ENCODE measurements at places on chromosomes 6 and 20.

- no peak for DNase-seq
Measured at GRCh38 chr6:14804001-14804784, 441.7 kb upstream of the JARID2 start.

GRCh38 chr20:35451295-35451694, 4.1 kb upstream of the CEP250 start:
- no peak for DNase-seq

DNA sequence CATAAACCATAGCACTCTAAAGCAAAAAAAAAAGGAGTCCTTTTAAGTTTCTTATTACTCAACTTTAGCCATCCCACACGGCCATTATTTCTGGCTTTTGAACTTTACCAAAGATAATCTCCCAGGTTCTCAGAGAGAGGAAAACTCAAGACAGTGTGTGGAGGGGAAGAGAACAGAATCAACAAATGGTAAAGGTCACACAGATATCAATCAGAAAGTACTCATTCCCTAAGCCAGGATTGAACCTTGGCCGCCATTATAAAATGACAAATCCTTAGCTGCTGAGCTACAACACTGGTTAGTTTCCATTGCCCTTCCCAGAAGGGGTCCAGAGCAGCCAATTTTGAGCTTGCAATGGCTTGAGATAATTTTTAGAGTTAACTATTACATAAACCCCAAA, 10.1 kb upstream of the TRIM38 start:
- DNase-seq: no peak

- no peak for DNase-seq
Measured at GRCh38 chr20:1225263-1225782, 521 bp upstream of the RAD21L1 start.

DNA sequence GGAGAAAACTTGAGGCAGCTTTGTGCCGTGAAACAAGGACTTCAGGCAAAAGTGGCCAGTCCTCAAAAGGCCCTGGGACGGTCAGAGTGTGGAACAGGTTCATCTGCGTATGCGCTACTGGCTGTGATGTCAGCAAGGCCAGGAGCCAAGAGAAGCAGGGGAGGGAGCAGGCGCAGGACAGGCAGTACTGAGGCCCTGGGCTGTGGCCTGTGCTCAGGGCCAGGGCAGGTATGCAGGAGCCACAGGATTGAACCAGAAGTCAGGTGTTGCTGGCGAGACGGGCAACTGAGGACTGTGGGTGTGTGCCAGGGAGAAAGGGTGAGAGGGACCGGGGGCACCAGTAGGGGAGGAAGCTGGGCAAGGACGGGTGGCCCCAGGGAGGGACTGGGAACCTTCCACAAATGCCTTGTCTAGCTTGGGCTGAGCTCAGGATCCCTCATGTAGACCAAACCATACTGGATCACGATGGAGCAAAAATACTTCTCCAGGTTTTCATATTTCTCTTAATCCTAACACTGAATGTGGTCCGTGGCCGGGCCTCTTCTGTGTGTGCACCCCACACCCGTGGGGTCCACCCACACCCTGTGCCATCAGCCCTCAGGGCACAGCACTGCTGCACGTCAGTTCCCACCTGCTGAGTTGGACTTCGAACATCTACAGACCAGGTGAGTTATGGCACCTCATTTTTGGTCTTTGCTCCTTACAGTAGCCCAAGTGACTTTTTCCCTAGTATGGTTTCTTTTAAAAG, 46.9 kb downstream of the GINS1 start:
- no peak for DNase-seq

DNA sequence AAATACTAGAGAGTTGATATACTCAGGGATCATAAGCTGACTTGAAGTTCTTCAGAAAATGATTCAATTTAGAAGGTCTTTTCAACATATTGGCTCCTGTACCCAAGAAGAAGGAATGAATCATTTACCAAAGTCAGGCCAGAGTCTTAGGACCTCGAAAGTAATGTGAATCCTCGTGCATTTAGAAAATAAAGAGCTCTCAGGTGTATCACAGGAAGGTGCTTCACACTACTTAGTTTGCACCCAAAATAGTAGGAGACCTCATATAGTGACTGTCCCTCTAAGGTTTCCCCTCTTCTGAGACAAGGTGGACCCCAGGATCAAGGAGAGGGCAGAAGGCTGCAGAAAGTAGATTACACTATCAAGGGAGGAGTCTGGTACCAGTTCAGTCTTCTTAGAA, 71.8 kb downstream of the F13A1 start:
- no peak for DNase-seq

DNA sequence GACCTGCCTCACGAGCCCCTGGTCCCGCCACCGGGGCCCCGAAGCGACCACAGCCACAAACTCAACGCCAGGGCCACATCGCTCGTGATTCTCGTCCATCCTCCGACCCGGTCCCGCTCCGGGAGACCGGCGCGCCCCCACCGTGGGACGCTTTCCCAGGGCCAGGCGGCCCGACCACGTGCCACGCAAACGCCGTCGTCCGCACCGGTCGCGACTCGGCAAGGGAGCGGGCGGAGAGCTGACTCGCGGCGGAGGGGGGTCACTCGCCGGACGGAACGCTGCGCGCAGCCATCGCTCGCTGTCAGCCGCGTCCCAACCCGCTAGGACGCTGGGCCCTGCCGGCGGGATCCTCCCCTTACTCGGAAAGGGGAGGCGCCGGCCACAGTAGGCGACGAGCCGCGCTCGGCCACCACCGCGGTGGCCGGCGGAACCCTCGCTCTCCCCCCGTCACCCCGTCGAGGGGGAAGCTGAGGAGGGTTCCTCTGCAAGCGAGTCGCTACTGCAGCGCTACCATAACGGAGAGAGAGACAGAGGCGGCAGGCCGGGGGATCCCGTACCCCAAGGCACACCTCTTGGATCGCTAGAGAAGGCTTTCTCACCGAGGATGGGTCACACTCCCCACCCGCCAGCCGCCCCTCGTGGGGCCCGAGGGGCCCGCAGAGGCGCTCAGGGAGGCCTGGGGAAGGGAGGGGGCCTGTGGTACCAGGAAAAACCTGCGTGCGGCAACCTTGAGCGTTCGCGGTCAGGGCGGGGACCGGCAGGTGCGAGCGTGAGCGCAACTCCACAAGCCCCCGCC, 511.8 kb upstream of the ZNF337 start:
- peak; percentile 23 for DNase-seq

DNA sequence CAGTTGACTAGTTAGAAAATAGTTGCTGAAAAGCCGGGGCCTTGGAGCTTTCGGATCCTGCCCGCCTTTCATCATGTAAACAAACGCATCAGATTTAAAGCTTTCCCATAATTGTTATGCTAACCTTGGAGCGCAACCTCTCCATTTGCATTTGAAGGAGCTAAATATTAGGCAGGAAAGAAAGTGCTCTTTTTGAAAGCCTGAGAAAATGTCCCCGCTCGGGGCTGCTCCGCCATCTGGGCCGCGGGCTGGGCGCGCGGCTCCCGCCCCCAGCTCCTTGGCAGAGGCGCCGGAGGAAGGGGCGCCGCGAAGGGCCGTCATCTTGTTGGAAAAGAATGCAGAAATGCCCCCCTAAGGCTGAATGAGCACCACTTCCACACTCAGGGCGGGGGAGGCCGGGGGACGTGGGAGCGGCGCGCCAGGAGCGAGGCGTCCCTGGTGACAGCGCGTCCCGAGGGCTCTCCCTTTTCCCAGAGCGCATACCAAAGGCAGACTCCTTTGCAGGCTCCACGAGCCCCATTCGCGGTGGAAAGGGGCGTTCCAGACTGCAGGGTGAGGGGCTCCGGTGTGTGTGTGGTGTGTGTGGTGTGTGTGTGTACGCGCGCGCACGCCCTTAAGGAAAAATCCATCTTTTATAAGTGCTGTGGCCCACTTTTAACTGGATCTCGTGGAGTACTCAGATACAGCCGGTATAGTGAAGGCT, 145.6 kb upstream of the ID4 start:
- DNase-seq: no peak

GRCh38 chr6:107692351-107692750, 131.8 kb downstream of the SCML4 start:
- DNase-seq: no peak

DNA sequence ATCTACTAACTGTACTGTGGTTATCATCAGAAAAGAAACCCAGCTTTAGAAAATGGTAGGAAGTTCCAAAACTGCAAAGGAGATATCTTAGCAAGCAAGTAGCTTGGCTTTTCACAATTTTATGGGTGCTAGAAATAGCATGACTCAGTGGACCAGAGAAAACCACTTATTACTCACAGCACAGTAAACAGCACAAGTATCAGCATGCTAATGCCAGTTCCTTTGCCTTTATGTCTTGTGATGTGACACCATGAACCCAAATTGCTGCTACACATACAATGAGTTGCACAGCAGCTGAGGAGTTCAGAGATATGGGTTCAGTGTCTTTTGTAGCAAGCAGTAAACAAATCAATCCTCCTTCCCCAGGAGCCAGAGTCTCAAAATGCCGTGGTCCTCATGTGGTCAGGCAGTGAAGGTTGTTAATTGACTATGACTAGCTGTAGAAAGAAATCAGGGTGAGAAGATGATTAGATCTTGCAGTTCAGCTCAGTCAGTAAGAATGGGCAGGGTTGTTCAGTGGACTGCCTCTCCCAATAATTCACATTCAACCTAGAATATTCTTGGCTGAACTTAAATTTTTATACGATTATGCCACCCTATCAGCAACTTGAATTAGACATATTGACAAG, 73.3 kb downstream of the OPRM1 start:
- no peak for DNase-seq

- DNase-seq: no peak
Measured at GRCh38 chr20:6421321-6422248, 298.8 kb upstream of the FERMT1 start.

GRCh38 chr20:19557291-19557690, 200.8 kb upstream of the RIN2 start:
- DNase-seq: no peak

DNA sequence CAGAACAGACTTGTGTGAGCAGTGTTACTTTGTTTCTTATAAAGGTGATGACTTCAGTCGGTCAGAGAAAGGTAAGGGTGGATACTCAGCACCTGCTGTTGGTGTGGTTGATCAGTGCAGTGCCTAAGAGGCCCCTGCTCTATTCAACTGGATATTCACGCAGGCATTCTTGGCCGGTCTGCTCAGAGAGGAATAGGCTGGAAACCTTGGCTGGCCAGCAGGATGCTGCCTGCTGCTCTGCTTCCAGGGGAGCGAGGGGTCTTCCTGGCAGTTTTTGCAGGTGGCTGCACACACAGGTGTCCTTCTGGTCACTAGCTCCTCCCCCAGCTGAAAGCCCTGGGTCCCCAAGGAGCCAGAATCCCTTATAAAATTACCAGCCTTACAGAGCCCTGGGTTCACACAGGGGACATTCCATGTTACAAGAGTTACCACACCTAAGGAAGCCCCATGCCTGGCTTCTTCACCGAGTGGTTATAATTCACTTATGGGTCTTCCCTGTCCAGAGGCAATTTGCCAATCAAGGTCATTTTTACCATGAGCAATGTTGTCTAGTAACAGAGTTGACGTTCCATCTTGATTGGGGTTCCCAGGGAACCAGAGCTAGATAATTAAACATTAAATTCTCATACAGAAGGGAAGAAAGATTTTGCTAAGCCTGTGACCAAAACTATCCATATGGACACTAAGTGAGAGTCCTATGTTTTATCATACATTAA, 16.4 kb downstream of the SYNJ2 start:
- DNase-seq: no peak

- no peak for DNase-seq
Measured at GRCh38 chr6:19865178-19865577, 28.0 kb downstream of the ID4 start.

DNA sequence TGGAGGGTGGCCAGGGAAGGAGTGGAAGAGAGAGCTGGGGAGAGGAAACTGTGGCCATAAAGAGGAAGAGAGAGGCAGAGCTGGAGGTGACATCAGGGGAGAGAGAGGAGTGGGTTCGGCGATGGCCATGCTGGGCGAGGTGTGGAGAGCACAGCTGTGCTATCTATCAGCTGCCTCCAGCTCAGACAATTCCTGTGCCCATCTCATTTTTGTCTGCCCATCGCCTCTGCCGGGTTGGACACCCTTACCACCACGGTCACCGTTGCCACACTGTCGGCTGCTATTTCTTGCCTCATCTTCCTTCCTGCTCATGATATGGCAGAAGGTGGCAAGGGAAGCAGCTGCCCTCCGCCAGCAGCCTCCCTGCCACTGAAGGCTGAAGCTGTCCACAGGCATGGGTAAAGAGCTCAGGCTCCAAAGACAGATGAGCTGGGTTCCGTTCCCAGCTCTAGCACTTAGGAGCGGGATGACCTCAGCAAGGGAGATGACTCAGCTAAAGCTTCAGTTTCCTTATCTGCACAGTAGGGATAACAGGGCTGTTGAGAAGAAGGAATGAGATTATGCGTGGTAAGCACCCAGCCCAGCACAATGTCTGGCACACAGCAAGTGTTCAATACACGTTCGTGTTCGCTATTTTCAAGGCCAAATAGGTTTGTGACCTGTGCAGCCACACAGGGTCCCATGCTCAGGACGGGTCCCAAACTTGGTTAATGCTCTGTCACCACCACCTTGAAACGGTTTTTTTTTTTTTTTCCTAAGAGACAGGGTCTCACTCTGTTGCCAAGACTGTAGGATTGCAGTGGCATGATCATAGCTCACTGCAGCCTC, 21.9 kb upstream of the TAF8 start:
- DNase-seq: no peak

DNA sequence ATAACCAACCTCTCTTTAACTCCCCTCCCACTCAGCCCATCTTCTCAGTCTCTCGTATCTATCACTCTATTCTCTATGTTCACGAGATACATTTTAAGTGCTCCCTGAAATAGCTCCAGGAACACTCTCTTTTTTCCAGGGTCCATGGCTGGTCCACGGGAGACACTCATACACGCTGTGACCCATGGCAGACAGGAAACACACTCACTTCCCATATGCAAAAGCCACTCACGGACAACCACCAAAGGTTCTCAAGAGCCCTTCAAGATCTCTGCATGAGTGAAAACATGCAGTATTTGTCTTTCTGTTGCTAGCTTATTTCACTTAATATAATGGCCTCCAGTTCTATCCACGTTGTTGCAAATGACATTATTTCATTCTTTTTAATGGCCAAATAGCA, 71.4 kb upstream of the PCSK2 start:
- no peak for DNase-seq

GRCh38 chr6:562052-562676, 94.7 kb downstream of the HUS1B start:
- DNase-seq: no peak

GRCh38 chr20:62531046-62531838, 55.4 kb upstream of the GATA5 start:
- no peak for DNase-seq

- DNase-seq: no peak
Measured at GRCh38 chr20:4667371-4667773, 54.3 kb upstream of the PRND start.

DNA sequence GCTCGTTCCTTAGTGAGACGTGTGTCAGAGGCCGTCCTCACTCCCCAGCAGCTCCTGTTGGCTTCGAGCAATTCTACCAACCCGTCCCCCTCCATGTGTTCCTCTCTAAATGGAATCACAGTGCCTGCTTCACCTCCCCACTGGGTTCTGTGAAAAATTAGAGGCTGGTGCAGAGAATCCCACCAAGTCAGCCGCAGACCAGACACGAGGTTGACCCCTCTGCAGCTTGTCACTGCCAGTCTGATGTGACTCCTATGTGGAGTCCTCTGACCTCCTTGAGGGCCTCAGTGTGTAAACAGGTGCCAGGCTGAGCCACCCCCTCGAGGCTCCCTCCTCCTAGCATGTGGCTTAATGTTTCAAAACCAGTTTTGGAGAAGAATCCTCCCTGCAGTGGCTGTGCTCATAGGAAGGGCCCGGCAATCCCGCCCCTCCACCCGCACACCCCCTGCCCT, 12.6 kb upstream of the IRF4 start:
- DNase-seq: no peak

GRCh38 chr6:47103931-47104330, 61.8 kb upstream of the ADGRF1 start:
- DNase-seq: no peak

Measured in activated naive CD8-positive, alpha-beta T cell treated with anti-CD3 and anti-CD28 coated beads, Interleukin-2, amount 50 U/mL, for 16 hours (primary cell).